ENCODE measurements at places on chromosomes 6 and 20.

DNA sequence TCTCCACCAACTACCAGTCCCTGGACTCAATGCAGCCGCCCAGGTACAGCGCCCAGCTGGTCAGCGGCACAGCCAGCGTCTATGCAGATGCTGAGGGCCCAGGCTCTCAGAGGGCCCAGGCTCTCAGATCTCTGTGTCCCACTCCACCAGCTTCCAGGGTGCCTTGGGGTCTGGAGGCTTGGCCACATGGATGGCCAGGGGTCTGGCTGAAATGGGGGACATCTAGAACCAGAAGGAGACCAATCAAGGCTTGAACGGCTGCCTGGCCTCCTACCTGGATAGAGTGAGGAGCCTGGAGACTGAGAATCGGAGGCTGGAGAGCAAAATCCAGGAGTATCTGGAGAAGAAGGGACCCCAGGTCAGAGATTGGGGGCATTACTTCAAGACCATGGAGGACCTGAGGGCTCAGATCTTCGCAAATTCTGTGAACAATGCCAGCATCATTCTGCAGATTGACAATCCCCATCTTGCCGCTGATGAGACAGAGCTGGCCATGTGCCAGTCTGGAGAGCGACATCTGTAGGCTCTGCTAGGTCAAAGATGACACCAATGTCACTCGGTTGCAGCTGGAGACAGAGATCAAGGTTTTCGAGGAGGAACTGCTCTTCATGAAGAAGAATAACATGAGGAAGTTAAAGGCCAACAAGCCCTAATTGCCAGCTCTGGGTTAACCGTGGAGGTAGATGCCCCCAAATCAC lies 44.1 kb upstream of the GRM4 start:
- DNase-seq, result no peak

DNA sequence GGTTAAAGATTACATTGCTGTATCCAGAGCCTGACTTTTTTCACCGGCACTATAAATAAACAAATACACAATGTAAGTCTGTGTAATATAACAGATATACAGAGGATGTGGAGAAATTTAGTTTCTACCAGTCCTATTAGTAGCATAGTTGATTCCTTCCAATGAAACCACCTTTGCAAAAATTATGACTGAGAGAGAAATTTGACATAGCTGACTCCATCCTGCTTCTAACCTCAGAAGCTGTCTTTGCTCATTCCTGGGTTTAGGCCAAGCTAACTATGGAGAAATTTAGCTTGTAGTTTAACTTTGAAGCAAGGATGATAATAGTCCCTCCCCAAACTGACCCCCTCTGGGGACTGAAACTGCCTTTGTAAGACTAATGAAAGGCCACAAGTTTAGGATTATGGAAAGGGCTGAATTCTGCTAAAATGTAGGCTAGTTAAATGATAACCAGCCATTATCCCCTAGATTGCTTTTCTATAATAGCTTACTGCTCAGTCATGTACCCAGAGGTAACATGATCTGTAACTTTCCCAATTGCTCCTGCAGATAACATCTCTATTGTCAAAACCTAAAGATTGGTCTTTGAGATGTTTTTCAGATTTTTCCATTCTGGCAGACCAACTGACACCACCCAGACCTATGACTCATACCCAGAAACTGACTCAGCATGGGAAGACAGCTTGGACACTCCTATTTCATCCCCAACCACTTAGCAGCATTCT lies 172.8 kb upstream of the ARG1 start:
- no peak for DNase-seq

- no peak for DNase-seq
Measured at GRCh38 chr20:63363013-63363957, 2.1 kb upstream of the CHRNA4 start.

GRCh38 chr20:53935344-53936084 lies 134.9 kb downstream of the BCAS1 start:
- no peak for DNase-seq

DNA sequence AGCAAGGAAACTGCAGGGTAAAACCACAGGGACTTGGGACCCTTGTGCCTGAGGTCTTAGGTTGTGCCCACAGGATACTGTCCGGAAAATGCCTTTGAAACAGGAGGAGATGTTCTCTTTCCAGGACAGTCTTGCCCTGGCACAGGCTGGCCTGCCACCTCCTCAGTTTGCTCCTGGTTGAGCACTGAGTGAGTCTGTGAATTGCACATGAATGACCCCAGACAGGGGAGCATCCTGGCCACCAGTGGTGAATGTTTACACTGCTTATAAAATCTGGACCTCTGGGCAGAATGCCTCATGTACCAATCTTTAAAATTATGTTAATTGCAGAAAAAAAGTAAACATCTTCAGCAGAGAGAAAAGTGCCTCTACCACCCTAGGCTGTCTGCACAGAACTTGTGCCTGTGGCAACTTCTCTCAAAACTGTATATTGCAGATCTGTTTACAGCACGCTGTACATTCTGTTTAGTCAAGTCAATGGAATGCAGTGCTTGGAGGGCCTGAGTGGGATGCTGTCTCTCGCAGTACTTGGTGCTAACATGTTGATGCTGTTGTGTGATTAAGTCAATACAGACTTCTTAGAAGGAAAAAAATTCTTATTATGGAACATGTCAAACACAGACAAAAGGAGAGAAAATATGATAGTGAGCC lies 242.1 kb downstream of the SOD2 start:
- no peak for DNase-seq

- no peak for DNase-seq
Measured at GRCh38 chr6:118993358-118993757, 58.4 kb upstream of the MCM9 start.

DNA sequence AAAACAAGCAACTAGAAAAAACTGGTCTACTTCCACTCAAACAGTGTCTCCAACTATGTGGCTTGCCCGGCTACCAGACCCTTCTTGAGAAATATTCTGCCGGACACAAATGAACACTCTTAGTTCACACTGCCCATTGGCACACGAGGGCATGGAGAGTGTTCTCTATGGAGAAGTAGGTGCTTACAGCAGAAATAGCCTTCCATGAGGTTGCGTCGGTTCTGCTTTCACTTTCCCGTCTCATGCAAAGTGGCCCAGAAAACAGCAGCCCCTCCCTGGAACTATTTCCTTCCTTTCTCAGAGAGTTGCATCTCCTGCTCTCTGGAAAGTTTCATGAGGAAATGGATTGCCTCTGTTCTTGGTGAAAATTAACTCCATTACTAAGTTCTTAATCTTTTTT lies 9.5 kb upstream of the HLA-DOA start:
- no peak for DNase-seq

DNA sequence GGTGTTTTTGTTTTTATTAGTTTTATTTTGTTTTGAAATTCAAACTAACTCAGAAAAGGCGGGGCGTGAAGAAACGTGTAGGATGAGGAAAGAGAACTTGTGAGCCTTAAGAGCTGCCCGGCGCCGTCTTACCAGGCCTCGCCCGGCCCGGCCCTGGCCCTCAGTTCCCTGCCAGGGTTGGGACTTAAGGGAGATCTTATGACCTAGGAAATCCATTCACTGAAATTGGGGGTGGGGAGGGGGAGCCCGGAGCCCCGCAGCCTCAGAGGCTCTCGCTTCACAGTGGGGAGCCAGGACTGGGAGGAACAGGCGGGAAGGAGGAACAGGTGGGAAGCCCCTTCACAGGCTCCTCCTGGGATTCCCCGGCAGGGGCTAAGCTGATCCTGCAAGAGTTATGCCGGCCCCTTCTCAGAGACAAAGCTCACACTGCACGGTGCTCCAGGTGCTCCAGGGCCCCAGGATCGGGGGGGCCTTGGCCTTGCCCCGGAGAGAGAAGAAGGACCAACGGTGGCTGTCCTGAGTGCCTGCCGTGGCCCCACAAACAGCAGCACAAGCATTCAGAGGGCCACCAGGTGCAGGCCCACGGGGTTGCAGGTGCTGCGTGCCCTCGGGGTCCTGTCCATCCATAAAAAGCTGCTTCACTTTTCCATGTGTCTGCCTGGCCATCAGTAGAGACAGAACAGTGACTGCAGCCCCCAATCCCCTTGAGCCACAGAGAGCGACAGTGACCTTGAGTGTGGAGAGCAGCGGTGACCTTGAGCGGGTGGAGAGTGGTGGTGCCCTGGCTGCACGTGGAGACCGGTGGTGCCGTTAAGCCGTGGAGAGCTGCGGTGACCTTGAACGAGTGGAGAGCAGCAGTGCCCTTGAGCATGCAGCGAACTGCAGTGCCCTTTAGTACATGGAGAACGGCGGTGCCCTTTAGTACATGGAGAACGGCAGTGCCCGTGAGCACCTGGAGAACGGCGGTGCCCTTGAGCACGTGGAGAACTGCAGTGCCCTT lies 152.7 kb downstream of the DLL1 start:
- no peak for DNase-seq

DNA sequence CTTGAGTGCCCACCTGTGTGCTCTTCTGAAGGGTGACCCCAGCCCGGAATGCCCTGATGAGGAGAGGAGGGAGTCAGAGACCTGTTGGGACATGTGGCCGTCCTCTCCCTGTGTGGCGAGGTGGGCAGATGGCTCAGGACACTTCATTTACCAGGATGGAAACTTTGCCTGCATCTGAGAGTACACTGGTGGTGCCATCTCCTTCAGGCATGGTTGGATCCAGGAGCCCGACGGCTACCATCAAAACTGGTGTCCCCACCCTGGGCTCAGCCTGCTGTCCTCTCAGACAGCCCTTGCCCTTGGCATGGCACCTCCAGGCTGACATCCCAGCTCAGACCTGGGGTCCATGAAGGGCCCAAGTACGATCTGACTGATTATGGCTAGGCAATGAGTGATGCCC lies 7.0 kb upstream of the OSBPL2 start:
- DNase-seq, result no peak

DNA sequence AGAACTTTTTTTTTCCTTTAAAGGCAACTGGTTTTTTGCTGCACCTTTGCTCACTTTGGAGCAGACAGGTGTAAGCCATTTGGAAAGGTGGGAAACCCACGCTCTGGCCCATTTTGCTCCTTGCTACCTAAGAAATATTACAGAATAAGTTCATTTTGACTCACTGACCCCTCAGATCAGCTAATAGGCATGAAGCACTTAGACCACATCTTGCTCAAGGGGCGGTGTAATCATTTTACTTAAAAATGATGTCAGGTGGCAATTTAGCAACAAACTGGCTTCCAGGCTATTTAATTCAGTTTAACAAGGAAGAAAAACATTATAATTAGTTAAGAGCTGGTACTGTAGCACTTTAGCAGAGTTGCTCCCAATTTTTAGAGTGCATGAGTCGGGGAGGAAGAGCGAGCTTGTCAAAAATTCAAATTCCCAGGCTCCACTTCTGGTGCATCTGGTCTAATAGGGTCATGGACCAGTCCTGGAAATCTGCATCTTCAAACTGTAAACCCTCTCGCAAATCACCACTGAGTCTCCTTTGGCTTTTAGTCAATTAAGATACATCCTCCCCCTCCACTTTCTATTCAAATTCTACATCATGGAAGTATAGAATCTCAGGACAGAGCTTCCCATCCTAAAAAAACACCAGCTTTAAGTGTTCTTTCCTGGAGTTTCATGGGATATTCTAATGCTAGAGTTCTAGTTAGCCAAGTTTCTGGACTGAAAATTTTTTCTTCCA lies 38.2 kb downstream of the JAG1 start:
- no peak for DNase-seq

DNA sequence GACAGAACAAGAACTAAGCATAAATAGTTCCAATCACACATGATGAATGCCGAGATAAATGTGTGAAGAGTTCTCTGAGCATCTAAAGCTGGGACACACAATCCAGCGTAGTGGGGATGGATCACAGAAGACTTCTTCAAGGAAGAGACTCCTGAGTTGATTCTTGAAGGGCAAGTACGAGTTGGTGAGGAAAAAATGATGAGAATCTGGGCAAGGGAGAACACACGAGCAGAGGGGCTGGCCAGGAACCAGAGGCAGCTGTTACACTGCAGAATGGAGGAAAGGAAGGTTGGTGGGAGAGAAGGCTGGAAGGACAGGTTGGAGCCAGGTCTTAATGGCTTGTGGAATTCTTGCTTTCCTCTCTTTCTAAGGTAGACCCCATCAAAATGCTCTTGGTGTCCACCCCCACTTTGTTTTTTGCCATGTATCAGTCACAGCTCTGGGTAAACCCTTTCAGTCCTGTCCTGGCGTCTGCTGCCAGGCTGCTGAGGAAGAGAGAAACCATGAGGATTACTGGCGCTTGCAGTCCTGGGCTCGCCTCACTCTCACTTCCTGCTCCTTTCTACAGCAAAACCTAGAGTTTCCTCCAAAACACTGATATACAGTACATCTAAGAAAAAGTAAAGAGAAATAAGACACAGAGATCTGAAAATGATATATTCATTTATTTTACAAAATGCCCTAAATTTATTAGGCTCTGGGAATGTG lies 127.6 kb upstream of the FAM184A start:
- DNase-seq, result no peak

GRCh38 chr6:96909811-96910210 lies 12.1 kb upstream of the NDUFAF4 start:
- no peak for DNase-seq

DNA sequence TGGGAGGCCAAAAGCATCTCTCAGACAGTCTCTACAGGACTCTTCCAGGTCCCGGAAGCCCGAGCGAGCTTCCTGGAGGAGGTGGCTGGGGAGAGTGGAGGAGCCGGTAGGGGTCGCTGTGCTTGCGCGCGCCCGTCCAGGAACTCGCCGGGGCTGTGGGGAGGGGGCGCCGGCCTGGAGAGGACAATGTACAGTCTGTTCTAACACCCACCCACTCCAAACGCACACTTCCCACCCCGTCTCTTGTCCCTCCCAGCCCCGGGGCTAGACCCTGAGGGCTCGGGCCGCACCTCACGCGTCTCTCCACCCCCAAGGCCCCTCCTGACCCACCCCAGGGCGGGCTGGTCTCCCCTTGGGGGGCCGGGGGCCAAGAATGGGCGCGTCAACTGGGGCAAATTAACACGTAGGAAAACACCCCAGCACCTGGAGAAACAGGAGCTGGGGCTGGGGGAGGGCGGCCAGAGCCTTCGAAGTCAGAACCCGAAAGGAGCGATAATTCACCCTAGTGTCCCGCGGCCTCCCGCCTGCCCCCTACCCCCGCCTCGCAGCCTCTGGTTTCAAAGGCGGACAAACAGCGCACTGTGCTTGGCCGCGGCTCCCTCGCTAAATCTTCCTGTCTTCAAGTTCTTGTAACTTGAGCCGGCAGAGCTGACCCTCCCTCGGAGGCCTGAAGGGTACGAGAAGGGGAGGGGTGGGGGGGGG lies 103.2 kb upstream of the FOXP4 start:
- DNase-seq, result no peak

- DNase-seq, result no peak
Measured at GRCh38 chr6:128648022-128648598, 127.7 kb upstream of the PTPRK start.

- no peak for DNase-seq
Measured at GRCh38 chr6:106152952-106153351, 66.8 kb downstream of the PRDM1 start.

GRCh38 chr6:160274871-160275510 lies 16.4 kb upstream of the SLC22A2 start:
- no peak for DNase-seq

DNA sequence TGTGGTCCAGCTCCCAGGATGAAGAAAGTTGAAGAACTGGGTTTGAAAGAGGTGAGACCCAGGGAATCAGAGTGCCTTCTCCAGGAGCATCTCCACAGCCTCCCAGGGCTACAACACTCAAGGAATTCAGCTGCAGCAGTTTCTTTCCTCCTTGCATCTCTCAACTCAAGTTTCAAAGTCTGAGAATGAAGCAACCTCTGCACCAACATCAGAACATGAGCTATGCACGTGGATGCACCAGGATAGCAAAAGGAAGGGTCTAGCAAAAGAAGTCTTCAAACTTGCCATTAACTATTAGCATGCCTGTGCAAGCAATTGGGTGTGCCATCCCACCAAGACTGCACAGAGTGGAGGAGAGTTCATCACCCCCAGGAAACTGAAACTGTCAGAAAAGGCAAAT lies 193.9 kb downstream of the OTOR start:
- no peak for DNase-seq

All from GM18507 (cell line).